AG09309 (cell line): ENCODE measurements at places on chromosomes 12 and 14.

- no peak for DNase-seq
Observed at GRCh38 chr14:95304342-95304741, 15.4 kb downstream of the CLMN start.

- no peak for DNase-seq
Observed at GRCh38 chr12:88393017-88393767, 187.1 kb downstream of the KITLG start.

DNA sequence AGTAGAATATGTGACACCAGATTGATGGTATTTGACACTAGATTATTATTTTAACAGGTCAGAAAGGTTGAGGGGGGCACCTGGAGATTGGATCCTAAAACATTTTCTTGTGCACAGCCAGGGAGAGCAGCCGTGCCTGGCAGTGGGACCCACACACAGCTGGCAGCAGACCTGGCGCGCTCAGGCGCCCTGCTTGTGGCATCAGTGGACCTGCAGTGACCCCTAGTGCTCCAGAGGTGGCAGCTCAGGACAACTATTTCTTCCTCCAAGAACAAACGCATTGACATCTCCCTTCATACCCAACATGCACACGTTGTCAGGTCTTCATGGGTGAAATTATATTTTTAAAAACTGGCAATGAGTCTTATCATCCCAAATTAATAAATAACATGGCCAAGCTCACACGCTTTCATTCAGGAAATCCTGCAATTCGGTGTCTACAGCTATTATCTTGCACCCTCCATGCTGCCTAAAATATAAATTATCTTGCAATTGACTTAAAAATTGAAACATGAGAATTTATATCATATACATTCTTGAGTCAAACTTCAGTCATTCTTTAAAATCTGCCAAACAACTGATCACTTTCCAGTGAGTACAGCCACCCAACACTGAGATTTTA is 7.7 kb upstream of the TMEM132D start:
- DNase-seq, result no peak

GRCh38 chr12:15972894-15973293 is 61.8 kb downstream of the DERA start:
- DNase-seq, result no peak

DNA sequence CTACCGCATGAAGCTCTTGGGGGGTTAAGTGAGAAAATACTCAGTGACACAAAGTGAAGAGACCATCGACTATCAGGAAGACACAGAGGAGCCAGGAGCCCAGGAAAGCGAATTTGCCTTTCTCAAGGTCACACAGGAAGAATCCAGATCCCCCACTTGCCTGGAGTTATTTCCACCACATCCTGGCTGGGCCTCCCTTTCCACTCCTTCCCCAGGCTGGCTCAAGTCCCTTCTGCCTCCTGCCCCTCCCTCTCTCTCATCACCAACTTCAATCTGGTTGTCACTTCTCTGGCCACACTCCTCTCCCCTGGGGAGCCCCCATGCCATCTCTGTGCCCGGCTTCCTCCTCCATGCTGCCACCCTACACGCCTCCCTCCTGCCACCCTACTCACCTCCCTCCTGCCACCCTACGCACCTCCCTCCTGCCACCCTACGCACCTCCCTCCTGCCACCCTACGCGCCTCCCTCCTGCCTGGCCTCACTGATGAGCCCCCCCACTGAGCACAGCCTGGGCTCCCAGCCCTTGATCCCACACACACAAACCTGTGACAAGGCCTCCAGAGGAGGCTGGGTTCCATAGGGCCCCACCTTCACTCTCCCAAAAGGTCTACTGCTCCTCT is 6.3 kb downstream of the SCNN1A start:
- DNase-seq, result no peak

GRCh38 chr12:86774841-86775388 is 518.7 kb upstream of the MGAT4C start:
- no peak for DNase-seq

DNA sequence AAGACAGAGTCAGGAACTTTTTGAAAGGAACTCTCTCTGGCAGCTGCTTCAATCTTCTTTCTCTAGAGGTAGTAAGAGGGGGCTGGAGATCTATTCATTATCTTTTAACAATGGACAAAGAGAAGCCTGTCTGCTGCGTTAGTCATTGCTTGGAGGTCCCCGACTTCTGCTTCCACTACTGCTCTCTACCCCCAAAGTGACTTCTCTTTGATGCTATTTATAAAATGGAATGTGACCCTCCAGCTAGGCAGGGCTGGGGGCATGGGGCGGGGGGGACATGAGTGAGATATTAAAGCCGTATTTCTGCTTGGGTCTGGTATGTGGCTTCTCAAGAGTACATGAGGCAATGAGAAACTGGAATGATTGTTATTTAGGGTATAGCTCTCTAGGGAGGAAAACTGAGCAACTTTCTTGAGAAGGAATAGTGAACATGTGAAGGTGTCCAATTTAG is 41.4 kb upstream of the NUDT4 start:
- DNase-seq, result no peak
